Activated T-helper 2 cell treated with anti-CD3 and anti-CD28 coated beads, Interferon-gamma antibody, Interleukin-2, Interleukin-4, amounts not matched to agents 10 μg/mL and 5 μg/mL and 100 μg/mL, durations not matched to agents 14 hours and 24 hours and 36 hours (primary cell): ENCODE measurements at places on chromosomes 7 and 10. TPM values are rescaled to one million over a fixed set of nuclear protein-coding genes. Genes with fewer than 3 reads are reported as not detected.

The CALCR gene
- not detected in 2 replicates for total RNA-seq

The CAV1 gene
- total RNA-seq: 0.41 and 0.57 TPM in 2 replicates

The ITIH5 gene
- total RNA-seq: not detected in 2 replicates

The ATOH7 gene
- not detected in 2 replicates for total RNA-seq

The TMEM273 gene
- total RNA-seq: 53.2 and 58.4 TPM in 2 replicates

The CYP2E1 gene
- 0.16 TPM in 1 of 2 replicates, not detected in the other for total RNA-seq

The GALNT17 gene
- not detected in 2 replicates for total RNA-seq

The ACBD7 gene
- 3.6 and 4.8 TPM in 2 replicates for total RNA-seq
